Hematopoietic multipotent progenitor cell (in vitro differentiated cells): ENCODE measurements at places on chromosomes 3 and 15.

- DNase-seq: no peak
Observed at GRCh38 chr3:52484680-52485461, 10.3 kb upstream of the STAB1 start.

DNA sequence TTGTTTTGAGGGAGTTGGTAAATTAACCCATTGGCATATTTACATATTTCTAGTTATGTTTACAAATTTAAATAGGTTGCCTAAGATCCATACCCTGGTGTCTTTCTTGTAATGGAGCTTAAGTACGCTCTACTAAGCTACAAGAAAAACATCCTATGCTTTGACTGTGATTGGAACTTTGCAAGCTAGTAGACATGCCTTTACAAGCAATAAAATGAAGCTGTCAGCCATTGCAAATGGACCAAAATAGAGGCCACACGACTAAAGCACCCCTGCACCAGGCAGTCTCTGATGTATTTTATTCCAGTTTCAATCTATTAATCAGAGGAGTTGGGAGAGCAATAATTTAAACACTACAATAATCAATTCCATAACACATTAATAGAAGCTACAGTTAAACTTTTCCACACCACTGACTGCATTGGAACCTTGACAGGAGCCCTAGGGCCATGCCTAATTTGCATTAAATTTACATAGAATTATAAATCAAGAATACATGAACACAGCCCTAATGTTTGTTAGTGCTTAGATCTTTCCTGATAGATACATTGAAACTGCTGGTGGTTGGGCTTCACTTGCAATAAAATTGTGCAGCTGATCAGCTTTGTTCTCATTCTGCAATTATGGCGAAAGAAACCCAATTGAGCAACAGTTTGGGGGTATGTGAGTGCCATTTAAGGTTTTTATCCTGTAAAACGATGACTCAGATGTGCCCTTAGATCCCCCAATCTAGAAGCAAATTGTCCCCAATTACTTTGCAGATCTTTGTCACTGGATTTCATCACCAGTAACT is 360.1 kb downstream of the LSAMP start:
- no peak for DNase-seq

- no peak for DNase-seq
Observed at GRCh38 chr15:84725001-84725491, 9.1 kb upstream of the SEC11A start.

DNA sequence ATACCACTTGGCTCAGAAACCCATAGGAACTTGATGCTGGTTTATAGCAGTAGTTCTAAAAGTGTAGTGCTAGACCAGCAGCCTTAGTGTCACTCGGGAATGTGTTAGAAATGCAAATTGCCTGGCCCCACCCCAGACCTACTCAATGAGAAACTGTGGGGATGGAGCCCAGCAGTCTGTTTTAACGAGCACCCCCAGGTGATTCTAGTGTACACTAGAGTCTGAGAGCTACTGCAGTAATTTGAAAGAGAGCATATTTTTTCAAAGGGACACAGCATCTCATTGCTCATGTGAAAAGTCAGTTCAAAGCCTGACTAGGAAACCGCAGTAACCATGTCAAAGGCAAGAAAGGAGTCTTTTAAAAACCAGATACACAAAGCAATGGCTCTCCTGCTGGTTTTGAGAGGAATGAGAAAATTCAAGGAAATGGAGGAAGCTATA is 313.4 kb downstream of the SQOR start:
- DNase-seq: no peak

DNA sequence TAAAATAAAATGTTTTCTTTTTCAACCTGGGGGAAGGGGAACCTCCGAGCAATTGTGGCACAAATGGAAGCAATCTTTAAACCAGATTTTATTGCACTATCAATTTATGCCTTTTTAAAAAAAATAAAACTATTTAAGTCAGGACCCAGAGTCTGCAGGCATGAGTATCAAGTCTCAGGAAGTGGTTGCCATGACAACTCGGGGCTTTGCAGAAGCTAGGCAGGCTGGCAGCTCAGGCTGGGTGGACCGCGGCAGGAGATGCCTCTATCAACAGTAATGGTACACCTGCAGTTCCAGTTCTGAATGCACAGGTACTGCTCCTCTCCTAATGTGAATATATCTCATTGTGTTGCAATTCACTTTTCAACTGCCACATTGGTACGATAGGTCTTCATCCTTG is 447.7 kb downstream of the GABRG3 start:
- DNase-seq: peak; percentile 34

- no peak for DNase-seq
Observed at GRCh38 chr3:129166579-129167332, 5.9 kb upstream of the ISY1 start.

GRCh38 chr3:88137836-88138235 is 11.9 kb upstream of the C3orf38 start:
- no peak for DNase-seq

DNA sequence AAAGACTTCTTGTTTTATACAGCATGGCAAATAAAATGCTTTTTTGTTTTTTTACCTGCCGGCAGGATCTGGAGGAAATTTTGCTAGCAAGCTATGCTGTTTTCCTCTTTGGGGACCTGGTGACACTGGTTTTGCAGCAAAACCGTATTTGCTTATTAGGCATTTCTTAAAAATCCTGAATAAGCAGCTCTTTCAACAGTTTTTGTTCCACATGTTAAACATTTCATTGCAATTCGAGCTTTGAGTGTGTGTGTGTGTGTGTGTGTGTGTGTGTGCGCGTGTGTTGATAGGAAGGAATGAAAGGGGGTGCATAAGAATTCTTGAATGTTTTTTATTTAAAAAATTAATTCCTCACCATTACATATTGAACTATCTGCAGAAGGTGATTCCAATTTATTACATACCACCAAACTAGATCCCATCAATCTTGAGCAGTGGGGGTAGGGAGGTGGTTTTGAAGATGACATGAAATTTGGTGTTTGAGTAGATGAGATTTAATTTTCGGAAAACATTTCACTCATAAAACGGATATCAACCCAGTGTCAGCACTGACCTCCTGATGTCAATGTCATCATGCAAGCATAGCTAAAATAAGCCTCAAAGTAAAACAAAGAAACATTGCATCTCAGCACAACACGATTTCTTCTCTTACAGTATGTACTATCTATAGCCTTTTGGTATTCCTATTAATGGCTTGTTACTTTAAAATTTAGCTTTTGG is 17.3 kb downstream of the ZBTB38 start:
- no peak for DNase-seq

- no peak for DNase-seq
Observed at GRCh38 chr3:128605091-128606046, 45.2 kb downstream of the RPN1 start.

- no peak for DNase-seq
Observed at GRCh38 chr3:174505266-174505665, 353.9 kb upstream of the NAALADL2 start.

DNA sequence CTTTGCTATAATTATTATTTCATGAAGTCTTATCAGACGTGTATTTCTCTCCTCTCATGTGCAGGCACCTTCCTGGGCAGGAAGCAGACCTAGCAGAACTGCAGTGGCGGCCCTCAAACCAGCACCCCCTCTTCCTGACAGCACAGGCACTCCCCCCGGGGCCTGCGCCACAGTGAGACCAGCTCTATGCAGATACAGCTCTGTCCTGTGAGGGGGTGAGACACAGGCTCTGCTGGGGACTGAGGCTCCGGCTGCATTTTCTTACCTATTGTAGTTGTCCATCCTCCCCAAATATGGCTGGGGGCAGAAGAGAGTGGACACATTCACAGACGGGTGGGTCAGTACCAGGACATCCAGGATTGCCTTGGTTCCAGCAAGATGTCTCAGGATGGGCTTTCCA is 5.0 kb downstream of the CISH start:
- no peak for DNase-seq

- DNase-seq: no peak
Observed at GRCh38 chr3:123290107-123290930, 88.6 kb downstream of the SEC22A start.

DNA sequence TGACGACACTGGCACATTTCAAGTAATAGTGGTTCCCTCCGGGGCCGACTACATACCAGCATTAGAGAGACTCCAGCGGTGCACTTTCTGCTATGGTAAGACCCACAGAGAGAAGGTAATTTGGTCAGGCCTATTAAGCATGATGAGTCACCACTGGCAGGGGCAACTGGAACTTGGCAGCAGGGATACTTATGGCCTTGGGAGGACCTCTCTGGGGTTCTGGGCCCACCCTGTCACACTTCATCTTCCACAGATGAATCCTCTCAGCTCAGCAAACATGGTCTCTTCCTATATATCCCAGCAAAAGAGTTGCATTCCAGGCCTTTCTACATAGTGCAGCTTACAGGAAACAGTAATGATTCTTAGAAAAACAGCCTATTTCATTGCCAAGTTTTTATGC is 88.0 kb downstream of the PIK3R4 start:
- DNase-seq: no peak

GRCh38 chr3:24145981-24146822 is 201.1 kb downstream of the NR1D2 start:
- DNase-seq: no peak

- DNase-seq: no peak
Observed at GRCh38 chr15:83115831-83116565, 8.6 kb downstream of the TM6SF1 start.

DNA sequence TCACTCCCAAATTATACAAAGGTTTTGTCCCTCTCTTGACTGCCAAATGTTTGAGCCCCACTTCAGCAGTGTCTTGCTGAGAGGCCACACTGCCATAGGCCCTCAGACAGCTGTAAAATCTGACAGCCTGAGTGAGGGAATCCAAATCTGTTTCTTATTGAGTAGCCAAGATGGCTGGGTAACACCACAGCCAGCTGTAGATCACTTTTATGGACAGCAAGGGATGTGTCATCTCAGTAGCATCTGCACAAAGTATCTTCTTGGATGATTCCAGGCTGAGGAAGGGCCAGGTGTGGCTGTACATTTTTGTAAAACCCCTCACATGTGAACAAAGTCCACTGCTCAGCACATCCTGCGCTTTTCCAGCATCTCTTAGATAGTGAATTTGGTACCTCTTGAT is 237.0 kb upstream of the LRTM1 start:
- DNase-seq: no peak

DNA sequence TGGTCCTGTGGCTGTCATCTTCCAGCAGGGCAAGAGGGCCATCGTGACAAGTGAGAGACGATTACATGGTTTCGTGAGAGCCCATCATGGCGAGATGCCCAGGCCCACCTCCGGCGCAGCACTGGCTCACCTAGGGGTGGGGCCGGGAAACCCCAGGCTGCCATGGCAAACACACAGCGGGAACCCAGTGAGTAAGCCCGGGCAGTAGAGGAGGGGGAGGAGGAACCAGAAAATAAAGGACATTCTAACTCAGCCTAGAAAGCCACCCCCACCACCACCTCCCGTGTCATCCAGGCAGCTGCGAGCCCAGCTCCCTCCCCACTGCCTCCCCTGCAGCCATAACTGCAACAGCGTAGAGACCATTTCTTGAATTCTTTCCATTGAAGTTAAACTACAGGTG is 52.3 kb downstream of the PCSK6 start:
- DNase-seq: no peak

GRCh38 chr3:174958671-174959328 is 99.7 kb downstream of the NAALADL2 start:
- no peak for DNase-seq

GRCh38 chr3:172029425-172030098 is 9.8 kb upstream of the FNDC3B start:
- no peak for DNase-seq

- no peak for DNase-seq
Observed at GRCh38 chr3:12959838-12960378, 113.3 kb downstream of the IQSEC1 start.

DNA sequence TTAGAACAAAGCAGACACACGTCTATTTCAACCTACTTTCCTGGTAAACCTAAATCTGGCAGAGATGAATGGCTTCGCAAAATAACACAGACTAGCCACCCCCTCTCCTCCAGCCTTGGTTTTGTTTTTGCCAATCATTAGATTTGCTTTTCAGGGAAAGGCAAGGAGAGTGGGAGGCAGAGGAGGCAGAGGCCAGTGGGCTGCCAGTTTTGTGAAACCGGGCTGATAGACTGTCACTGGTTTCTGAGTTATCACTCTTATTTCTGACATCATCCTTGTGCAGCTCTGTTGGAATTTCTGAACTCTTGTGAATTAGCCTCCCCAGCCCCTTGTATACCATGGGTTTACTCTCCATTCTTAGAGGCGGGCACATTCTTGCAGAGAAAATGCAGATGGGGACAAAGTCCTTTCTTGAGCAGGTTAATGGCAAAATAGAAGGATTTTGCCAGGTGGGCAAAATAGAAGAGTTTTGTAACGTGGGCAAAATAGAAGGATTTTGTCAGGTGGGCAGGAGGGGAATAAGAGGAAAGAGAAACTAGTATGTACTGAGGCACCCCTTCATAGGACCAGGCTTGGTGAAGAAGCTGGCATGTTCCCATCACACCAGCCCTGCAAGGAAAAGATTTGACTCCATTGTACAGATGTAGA is 3.2 kb upstream of the FEM1B start:
- DNase-seq: no peak

GRCh38 chr3:1969281-1969680 is 129.4 kb upstream of the CNTN4 start:
- no peak for DNase-seq

- no peak for DNase-seq
Observed at GRCh38 chr3:177665122-177665808, 468.0 kb upstream of the TBL1XR1 start.

DNA sequence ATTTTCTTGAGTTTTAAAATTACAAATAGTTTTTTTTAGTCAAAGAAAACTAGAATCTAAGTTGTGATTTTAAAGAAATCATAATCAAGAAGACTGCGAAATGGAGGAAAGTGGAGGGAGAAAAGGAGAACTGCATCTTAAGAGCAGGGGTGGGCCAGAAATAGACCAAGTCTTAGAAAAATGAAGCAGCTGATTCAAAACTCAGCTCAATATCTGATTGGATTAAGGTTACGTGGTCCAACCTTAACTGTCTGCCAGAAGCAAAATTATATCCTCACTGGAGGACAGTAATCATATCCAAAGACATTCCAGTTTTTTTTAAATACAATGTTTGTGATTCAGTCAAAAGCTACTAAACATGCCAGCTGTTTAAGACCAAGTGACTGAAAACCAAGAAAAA is 41.4 kb downstream of the CHSY1 start:
- DNase-seq: no peak

GRCh38 chr3:66816090-66816761 is 181.9 kb upstream of the KBTBD8 start:
- peak; percentile 6 for DNase-seq

- DNase-seq: no peak
Observed at GRCh38 chr15:26698555-26698954, 74.3 kb downstream of the GABRB3 start.

DNA sequence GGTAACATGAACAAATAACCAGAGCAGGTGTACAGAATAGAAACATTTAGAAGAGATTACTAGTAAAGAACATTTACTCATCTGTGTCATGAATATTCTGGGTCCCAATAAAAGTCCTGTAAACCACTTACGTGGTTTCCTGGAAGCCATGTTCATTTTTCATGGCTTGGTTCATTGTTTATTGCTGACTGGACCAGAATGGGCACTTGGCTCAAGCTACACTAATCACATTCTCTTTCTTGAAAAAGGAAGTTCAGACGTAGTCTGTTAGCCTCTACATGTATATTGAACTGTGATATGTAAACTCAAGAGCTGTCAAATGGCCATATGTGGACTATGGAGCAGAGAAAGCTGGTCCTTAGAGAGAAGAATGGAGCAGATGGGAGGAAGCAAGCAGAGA is 138.3 kb upstream of the FAM3D start:
- DNase-seq: no peak
